ENCODE measurements at places on chromosomes 4 and X. TPM values are rescaled to one million over a fixed set of nuclear protein-coding genes. Genes with fewer than 3 reads are reported as not detected.

The TMEM154 gene
- 58.7 TPM for polyA plus RNA-seq

The ASMT gene
- polyA plus RNA-seq = 0.91 TPM

The TCEANC gene
- 13.3 TPM for polyA plus RNA-seq

The ZNF157 gene
- 0.46 TPM for polyA plus RNA-seq

The PITX2 gene
- polyA plus RNA-seq = not detected

The ZNF711 gene
- not detected for polyA plus RNA-seq

The SLITRK4 gene
- not detected for polyA plus RNA-seq

The VEGFD gene
- not detected for polyA plus RNA-seq

The NOA1 gene
- polyA plus RNA-seq = 27.4 TPM

DNA sequence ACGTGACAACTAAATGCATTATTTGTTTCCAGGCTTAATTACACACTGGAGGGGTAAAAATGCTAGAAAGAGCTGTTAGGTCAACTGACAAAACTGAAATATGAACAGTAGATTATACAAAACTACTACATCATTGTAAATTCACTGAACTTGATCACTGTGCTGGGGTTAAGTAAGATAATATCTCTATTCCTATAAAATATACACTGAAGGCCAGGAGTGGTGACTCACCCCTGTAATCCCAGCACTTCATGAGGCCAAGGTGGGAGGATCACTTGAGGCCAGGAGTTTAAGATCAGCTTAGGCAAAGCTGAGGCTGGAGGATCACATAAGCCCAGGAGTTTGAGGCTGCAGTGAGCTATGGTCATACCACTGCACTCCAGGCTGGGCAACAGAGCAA, 31.8 kb upstream of the NKX6-1 start:
- no peak for DNase-seq

DNA sequence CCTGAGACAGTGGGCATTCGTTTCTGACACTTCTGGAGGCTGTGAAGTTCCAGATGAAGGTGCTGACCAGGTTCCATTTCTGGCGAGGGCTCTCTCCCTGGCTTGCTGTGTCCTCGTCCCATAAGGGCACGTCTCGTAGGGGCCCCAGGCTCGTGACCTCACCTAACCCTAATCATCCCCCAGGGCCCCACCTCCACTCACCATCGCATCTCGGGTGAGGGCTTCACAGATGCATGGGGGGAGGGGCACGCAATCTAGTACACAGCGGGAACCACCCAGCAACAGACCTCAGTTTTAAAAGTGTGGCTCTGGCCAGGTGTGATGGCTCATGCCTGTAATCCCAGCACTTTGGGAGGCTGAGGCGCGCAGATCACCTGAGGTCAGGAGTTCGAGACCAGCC, 22.1 kb downstream of the PDE6B start:
- DNase-seq = no peak

GRCh38 chrX:78747489-78747888, at the start of gene LPAR4:
Gene LPAR4, plus strand, starts transcription at chrX:78747720. Its CDS starts 7,150 bp downstream, at chrX:78754870.
- DNase-seq = no peak

DNA sequence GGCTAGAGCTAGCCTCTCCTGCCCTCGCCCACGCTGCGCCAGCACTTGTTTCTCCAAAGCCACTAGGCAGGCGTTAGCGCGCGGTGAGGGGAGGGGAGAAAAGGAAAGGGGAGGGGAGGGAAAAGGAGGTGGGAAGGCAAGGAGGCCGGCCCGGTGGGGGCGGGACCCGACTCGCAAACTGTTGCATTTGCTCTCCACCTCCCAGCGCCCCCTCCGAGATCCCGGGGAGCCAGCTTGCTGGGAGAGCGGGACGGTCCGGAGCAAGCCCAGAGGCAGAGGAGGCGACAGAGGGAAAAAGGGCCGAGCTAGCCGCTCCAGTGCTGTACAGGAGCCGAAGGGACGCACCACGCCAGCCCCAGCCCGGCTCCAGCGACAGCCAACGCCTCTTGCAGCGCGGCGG, at the start of gene AR:
Gene AR, plus strand, starts transcription at position 204 of the 400 bp plus-strand sequence. CDS start 1,126 bp downstream, outside the sequence.
- no peak for DNase-seq

GRCh38 chr4:25058796-25059195, 28.1 kb upstream of the LGI2 start:
- no peak for DNase-seq

- DNase-seq = peak; percentile 72
Observed at GRCh38 chrX:153667956-153668396, 5.6 kb downstream of the PNCK start.

DNA sequence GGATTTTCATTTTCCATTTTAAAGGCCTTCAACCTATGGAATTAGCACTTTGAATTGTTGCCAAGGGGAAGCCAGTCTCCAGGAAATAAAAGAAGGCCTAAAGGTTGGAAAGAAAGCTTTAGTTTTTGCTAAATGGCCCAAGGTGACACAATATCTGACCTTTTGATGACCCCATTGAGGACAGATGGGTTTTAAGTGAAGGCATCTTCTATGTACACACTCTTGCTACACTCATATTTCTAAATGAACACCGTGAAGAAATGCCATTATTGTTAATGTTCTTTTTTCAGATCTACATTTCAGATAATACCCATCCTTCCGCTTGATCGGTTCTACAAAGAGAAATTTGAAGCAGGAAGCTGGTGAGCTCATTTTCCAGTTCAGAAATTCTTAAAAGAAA, 162.8 kb upstream of the POU3F4 start:
- DNase-seq = no peak

GRCh38 chr4:85600501-85600900, 125.6 kb downstream of the ARHGAP24 start:
- DNase-seq = no peak

- no peak for DNase-seq
Observed at GRCh38 chr4:112511803-112512118, 4.2 kb downstream of the NEUROG2 start.

DNA sequence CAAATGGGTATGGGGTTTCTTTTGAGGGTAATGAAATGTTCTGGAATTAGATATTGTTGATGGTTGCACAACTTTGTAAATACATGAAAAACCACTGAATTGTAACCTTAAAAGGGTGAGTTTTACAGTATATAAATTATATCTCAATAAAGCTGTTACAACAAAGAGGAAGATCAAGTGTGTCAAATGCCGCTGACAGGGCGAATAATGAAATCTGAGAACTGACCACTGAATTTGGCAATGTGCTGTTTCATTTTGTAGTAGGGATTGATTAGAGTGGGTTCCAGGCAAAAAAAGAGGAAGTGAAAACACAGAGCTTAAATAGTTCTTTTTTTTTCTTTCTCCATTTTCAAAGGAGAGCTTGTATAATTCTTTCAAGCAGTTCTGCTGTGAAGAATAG, 161.1 kb upstream of the NAP1L5 start:
- no peak for DNase-seq

DNA sequence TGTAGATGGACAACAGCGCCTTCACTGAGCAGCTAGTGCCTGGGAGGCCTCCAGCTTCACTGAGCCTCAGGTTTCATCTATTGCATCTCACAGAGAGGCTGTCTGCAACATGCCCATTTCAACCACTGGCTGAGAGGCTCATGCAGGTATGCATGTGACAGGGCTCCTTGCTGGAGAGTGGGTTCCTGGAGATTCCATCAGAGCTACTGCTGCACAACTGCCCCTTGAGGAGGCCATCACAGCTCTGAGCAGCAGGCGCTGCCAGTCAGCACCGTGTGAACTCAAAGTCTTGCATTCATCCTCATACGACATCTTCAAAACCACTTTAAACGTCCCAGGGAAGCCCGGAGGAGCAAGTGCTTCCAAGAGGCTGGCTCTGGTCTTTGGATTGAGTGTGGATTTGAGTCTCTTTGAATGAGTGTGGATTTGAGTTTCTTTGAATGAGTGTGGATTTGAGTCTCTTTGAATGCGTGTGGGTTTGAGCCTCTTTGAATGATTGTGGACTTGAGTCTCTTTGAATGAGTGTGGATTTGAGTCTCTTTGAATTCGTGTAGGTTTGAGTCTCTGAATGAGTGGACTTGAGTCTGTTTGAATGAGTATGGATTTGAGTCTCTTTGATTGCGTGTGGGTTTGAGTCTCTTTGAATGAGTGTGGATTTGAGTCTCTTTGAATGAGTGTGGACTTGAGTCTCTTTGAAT, 8.7 kb downstream of the P2RY8 start:
- no peak for DNase-seq

DNA sequence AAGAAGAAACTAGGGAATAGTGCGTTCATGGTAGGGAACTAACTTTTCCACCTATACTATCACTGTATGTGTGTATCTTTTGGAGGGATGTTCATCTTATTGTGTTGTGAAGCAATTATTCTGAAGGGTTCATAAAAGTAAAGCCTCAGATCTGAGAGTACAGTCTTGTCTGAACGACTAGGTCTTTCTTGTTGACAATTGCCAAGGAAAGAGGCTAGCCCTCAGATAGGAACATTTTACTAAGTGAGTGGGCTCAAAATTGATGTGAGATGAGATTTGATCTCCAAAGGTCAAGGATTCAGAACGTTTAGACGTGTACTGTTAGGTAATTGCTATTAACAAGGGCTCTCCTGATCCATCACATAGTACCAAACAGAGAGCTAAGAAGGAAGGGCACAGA, 15.2 kb upstream of the CNOT6L start:
- DNase-seq = no peak

DNA sequence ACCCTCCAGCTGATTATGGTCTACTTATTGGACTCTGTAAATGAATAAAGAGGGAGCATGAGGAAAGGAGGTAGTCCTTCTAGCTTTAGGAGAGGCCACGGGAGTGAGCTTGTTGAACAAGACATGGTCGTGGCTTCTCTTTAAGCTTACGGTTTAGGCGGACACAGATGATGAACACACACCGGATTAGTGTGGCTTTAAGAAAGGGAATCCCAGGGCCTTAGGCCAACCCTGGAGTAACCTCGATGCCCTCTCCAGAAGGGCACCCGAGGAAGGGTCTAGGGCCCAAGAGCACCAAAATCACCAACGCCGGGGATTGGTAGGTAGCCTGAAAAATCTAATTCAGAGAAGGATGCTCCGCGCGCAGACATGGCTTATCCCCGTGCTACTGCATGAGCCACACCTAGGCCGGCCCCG, 39.4 kb downstream of the ERVMER34-1 start:
- DNase-seq = no peak

All from CD4-positive, CD25-positive, alpha-beta regulatory T cell (primary cell).